ENCODE measurements at places on chromosomes 5 and 9.

DNA sequence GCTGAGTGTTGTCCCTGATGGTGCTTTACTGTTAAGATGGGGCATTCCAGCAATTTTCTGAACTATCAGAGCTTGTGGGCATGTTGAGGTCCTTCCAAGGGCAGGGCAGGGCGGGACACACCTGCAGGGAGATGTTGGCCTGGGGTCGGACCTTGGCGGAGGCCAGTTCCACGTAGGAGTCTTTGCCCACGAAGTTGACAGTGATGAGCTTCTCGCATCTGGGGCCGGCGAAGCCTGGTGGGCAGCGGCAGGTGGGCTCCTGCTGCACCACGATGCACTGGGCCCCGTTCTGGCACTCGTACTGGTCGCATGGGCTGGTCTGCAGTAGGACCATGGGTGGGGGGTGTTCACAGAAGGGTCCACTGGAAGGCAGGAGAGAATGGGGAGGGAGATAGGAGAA, 106.4 kb upstream of the PANK3 start:
- no peak for ATAC-seq

GRCh38 chr5:132057498-132058255, 2.8 kb upstream of the IL3 start:
- ATAC-seq, result no peak

DNA sequence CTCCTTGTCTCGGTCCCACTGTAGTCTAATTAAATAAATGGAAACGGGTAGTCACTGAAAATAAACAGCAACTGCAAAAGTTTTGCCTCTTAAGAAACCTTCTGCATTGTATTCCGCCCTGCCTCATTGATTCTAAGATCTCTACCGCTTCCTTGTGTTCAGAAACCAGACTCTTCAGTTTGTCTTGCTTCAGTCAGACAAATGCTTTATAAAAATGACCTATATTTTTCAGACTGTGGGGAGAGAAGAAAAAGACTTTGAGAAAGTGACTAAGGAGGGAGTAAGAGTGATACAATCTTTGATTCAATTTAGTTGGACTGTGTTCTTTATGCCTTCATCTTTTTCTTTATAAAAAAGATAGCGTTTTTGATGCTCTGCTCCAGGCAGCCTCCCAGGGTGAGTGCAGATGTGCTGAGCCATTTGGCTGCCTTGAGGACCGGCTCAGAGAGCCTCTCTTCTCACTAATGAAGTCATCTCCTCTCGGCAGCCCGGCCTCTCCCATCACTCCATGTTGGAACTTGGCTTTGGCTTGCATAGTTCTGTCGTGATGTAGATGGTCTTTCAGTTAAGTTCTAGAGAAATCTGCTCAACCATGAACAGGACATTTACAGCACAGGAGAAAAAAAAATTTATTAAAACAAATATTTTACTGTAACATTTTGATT, 4.0 kb upstream of the VCAN start:
- no peak for ATAC-seq

DNA sequence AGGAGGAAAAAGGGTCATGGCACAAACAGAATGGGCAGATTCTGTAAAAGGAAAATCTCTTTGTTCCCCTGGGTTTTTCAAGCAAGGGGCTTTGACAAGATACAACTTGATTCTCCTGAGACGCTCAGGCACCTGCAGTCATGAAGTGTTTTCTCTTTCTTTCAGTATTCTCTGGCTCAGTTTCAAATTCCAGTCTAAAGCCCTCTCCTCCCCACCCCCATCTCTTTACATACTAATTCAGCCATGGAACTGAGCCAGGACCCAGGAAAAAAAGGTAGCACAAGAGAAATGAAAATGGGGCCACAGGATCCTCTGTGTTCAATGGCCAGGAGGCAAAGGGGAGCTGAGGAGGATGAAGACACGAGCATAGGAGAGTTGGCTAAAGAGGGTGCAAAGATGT, 408.4 kb downstream of the SPOCK1 start:
- no peak for ATAC-seq

DNA sequence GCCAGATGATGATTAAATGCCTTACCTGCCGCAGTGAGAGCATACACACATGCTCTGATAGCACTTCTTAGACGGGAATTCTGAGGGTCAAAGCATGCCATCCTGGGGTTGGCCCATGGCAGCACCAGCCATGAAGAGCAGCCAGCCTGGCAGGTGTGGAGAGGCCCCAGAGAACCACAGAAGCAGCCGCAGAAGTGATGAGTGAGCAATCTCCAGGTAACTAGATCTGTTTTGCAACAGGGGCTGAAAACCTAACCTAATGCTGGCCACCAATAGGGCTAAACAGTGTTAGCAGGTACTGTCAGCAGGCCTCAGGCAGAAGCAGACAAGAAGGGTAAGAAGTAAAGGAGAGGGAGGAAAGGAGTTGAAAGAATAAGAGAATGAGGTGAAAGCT, 33.5 kb upstream of the HOMER1 start:
- ATAC-seq, result no peak

Measured in SK-N-SH treated with all-trans-retinoic acid at 6 μM for 48 hours (cell line).